NCI-H460 (cell line): ENCODE measurements at places on chromosomes 7 and 10.

- no peak for DNase-seq
These were observed 534.9 kb downstream of the DNAJB6 start for GRCh38 chr7:157871681-157872080.

DNA sequence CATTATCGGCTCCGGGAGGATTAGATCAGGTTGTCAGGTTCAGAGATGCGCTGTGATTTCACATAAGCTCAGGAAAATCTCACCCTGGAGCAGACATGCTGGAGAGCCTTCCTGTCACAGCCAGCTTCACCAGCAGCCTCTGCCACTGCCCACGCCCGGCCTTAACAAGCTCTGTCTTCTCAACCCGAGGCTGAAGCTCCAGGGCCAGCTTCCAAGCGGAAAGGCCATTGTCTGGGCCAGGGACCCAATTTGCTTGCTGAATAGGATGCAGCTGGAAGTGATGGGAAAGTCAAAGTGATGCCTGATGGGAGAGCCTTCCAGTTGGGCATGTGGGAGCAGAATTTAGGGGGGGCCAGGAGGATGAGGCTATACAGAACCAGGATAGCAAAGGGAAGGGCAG, 36.3 kb downstream of the C10orf105 start:
- no peak for DNase-seq

- no peak for DNase-seq
These were observed 597.3 kb downstream of the PTPRN2 start for GRCh38 chr7:157990226-157990880.

DNA sequence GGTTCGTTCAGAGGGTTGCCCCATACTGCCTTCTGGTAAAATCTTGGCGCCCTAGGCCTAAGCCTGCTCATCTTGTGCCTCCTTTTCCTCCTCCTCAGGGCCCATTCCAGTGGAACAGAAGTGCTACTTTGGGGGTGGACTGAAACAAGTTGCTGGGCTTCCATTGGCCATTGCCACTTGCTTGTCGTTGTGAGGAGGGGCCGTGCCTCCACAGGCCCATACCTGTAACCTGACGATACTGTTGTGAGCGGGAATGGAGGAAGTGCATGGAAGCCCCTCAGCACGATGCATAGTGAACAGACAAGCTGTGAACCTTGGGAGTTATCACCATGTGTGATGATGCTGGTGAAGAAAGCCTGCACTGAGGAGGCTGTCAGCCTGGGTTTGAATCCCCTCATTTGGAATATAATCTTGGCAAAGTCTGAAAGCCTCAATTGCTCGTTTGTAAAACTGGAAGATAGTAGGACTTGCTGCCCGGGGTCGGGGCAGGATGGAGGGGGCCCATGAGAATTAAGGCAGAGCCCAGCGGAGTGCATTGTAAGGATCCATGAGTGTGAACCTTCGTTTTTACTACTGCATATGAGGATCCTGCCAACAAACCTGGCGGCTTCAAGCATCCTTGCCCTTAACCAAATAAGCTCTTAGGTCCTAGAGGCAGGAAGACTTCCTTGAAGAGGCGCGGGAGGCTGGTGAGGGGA, 671 bp upstream of the PAPSS2 start:
- peak; percentile 56 for DNase-seq

- DNase-seq: no peak
These were observed 19.5 kb upstream of the HERPUD2 start for GRCh38 chr7:35714407-35714806.

DNA sequence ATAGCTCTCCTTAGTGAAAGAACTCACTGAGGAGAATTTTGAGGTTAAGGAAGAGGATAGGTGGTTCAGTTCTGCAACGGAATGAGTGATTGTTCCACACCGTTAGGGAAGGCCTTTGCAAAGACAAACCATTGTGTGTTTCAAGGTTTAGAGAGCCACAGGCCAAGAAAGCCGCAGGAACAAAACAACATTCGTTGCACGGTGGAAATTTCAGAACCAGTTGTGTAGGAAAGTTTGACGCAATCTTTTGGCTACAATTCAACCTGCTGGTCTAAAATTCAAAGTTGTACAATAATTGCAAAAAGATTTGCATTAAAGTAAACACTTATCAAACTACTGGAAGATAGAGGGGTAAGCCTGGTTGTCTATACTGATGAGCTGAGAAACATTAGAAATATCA, 91.4 kb downstream of the FAM107B start:
- no peak for DNase-seq

- peak; percentile 69 for DNase-seq
These were observed 609 bp downstream of the SGPL1 start for GRCh38 chr10:70816220-70816894.

DNA sequence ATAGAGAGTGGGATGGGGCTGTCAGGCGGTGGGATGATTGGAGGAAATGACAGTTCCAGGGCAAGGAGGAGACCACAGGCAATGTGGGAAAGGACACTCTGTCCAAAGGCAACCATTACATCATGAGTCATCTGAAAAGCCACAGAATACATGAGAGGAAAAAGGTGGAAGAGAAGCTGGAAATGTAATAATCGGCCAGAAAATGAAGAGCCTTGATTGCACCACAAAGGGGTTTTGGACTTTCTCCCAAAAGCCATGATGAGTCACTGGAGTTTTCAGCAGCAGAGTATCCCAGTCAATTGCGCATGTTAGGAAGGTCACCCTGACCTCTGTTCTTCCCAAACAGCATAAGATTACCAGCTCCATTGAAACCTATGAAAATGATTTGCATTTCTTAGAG, 222.0 kb downstream of the LHFPL3 start:
- DNase-seq: no peak

DNA sequence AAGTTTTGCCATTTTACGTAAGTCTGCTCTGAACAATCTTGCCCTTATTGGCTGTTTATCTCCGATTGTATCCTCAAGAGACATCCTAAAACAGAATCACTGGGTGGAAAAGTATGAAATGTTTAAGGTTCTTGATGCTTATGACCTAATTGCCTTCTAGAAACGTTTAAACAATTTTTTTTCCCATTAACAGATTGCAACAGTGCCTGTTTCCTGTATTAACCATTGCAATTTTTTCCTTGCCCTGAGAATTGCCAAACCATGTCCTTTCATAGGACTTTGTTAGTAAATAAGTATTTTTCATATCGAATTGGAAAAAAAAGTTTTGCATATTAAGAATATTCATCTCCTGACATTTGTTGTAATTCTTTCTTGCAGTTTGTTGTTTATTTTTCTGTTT, 639.8 kb downstream of the INHBA start:
- DNase-seq: no peak

DNA sequence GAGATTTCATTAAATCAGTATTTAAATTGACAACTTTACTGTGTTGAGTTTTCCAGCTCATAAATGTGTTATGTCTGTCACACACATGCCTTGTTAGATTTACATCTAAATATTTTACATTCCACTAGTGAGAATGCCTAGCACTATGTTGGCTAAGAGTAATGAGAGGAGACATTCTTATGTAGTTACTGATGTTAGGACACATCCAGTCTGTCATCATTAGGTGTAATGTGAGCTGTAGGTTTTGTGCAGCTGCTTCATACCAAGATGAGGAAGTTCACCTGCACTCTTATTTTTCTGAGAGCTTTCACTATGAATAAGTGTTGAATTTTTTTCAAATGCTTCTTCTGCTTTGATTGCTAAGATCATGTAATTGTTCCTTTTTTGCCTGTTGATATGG, 218.0 kb upstream of the IGFBP3 start:
- no peak for DNase-seq

DNA sequence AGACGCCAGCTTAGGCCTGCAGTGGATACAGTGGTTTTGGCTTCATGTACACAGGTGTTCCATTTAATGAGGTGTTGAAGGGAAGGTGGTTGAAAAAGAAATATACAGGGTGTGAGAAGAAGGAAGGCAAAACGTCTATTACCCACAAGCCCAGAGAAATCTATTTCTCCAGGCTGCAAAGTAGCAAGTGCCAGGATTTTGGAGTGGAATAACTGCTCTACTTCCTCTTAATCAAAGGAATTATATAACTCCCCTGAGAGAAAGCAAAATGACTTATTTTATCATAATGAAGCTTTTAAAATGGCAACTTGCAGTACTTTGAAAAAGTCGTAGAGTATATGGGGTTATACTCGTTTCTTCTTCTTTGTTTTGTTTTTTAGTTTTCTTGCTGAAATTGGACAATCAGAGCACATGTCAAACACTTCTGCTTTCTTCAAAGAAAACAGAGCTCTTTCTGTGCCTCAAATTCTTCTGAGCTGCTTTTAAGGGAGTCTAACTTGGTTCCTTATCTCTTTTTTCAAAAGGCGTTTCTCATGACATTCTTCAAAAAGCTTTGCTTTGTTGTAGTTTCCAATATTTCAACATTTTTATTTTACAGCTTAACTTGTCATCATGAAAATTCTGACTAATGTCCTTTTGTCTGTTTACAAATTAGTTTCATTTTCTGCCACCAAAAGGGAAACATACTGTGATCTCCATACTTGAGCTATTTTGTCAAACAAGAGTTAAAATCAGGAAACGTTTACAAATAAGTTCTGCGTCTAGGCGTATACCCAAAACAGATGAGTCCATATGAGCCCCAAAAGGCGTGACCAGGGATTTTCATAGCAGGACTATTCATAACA, 289.7 kb downstream of the FRMD4A start:
- DNase-seq: no peak
